Trophoblast cell (in vitro differentiated cells and primary cell): ENCODE measurements at places on chromosomes 7 and 10.

GRCh38 chr7:129470411-129470810, 31.9 kb upstream of the SMKR1 start:
- H3K36me3 ChIP-seq, result no peaks in the 10 kb centered on the region
- DNase-seq, result peak; percentile 67
- no peak overlapping the region for H3K27ac ChIP-seq
- no peaks in the 10 kb centered on the region for H3K27me3 ChIP-seq

DNA sequence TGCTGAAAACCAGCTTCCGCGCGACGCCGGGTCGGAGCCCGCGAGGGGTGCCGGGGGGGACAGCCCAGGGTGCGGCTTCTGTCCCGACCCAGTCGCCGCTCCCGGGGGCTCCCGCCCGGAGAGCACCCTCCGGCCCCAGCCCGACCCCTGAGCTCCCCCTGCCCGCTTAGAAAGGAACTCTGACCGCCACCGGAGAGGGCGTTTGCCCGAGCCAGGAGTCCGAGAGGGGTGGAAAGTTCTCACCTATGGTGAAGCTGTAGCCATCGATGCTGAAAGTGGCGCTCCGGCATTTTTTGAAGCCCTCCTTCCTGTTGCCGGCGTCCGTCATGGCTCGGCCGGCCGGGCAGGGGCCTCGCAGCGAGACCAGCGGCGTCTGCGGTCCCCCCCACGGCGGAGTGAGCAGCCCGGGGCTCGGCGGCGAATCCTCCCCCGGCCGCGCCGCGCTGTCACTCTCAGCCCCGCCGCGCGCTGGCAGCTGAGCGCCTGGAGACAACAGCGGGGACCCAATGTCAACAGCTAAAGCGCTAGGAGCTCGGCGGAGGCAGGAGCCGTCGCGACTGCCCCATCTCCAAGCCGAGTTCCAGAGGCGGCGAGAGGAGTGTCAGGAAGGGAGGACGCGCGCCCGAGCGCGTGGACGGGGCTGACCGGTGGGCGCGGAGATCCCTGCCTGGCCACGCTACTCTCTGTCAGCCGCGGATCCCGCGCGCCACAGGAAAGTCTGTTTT, 191.6 kb downstream of the LSM5 start:
- peaks cover 2% of the 10 kb centered on the region for H3K4me1 ChIP-seq
- peaks cover 21% of the 10 kb centered on the region for H3K27me3 ChIP-seq
- no peak for DNase-seq
- H3K36me3 ChIP-seq, result no peaks in the 10 kb centered on the region

DNA sequence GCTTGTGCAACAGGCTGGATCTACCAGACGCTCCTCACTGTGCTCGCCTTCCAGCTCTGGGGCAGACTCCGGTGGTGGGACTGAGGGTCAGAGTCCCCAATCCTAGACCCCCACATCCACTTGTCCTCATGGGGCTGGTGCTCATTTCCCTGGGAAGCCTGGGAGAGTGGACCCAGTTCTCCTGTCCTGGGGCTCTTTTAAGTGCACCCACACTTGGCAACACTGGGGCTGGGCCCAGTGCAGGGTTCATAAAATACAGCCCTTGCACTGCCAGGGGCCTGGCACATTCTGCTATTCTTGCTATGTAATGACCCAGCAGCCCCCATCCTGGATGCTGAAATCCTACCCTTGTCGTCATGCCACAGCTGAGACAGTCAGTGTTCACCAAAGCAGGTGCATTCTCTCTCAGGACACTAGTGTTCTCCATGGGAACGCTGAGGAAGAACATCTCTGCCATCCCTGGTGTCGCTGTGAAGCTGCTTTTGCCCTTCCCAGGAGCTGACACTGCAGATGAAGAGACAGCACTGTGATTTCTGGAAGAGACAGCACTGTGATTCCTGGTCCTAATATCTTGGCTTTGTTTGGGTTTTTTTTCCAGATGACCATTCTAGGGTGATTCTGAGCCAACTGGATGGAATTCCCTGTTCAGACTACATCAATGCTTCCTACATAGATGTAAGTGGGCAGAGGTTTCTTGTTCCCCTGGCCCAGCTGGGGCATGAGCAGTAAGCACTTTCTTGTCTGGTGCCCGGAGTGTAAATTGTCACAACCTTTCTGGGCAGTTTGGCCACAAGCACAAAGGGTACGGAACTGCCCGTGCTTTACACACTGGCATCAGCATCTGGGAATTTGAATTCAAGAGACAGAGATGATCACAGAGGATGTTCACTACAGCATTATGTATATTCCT, 65.6 kb downstream of the MKI67 start:
- H3K27me3 ChIP-seq, result no peaks in the 10 kb centered on the region
- no peak overlapping the region for H3K27ac ChIP-seq
- peaks cover 22% of the 10 kb centered on the region for H3K36me3 ChIP-seq
- no peak for DNase-seq
- H3K4me1 ChIP-seq, result peaks cover 4% of the 10 kb centered on the region

GRCh38 chr7:41323806-41324205, 379.1 kb downstream of the INHBA start:
- H3K27me3 ChIP-seq, result no peaks in the 10 kb centered on the region
- H3K4me3 ChIP-seq, result no peak overlapping the region
- peaks cover 4% of the 10 kb centered on the region for H3K4me1 ChIP-seq
- no peak for DNase-seq

- no peak overlapping the region for H3K4me3 ChIP-seq
- H3K27me3 ChIP-seq, result no peaks in the 10 kb centered on the region
- no peak overlapping the region for H3K27ac ChIP-seq
- H3K4me1 ChIP-seq, result no peaks in the 10 kb centered on the region
- H3K36me3 ChIP-seq, result peaks cover 7% of the 10 kb centered on the region
Observed at GRCh38 chr7:139294241-139294640, 46.9 kb upstream of the FMC1 start.
